ENCODE measurements at places on chromosomes 3 and 15.

DNA sequence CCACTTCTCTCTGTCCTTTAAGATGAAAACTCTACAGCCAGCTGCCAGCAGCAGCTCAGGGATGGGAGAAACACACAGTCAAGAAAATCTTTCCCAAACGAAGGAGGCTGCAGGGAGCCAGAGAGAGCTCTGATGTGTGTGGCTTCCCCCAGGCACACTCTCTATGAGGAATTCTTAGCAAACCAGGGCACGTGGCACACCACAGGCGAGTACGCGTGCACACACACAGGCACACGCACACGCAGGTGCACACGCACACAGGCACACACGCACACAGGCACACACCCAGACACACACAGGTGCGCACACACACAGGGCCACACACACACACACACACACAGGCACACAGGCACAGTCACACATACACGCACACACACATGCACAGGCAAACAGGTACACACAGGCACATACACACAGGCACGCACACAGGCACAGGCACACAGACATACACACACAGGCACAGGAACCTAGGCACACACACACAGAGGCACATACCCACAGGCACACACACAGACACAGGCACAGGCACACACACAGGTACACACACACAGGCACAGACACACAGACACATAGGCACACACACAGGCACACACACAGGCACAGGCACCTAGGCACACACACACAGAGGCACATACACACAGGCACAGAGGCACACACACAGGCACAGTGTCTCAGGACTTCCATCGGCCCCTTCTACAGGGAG is 91.5 kb upstream of the ATP2B2 start:
- no peak for DNase-seq

- DNase-seq = no peak
These were observed 45.7 kb downstream of the TGM4 start for GRCh38 chr3:44920081-44920480.

DNA sequence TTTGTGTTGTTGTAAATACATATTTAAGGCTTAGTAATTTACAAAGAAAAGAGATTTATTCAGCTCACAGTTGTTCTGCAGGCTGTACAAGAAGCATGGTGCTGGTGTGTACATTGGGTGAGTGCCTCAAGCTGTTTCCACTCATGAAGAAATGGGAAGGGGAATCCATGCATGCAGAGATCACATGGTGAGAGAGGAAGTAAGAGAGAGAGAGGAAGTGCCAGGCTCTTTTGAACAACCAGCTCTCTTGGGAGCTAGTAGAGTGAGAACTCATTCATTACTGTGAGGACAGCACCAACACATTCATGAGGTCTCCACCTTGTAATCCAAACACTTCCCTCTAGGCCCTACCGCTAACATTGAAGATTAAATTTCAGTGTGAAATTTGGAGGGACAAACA is 909.2 kb downstream of the NSUN3 start:
- DNase-seq = no peak

DNA sequence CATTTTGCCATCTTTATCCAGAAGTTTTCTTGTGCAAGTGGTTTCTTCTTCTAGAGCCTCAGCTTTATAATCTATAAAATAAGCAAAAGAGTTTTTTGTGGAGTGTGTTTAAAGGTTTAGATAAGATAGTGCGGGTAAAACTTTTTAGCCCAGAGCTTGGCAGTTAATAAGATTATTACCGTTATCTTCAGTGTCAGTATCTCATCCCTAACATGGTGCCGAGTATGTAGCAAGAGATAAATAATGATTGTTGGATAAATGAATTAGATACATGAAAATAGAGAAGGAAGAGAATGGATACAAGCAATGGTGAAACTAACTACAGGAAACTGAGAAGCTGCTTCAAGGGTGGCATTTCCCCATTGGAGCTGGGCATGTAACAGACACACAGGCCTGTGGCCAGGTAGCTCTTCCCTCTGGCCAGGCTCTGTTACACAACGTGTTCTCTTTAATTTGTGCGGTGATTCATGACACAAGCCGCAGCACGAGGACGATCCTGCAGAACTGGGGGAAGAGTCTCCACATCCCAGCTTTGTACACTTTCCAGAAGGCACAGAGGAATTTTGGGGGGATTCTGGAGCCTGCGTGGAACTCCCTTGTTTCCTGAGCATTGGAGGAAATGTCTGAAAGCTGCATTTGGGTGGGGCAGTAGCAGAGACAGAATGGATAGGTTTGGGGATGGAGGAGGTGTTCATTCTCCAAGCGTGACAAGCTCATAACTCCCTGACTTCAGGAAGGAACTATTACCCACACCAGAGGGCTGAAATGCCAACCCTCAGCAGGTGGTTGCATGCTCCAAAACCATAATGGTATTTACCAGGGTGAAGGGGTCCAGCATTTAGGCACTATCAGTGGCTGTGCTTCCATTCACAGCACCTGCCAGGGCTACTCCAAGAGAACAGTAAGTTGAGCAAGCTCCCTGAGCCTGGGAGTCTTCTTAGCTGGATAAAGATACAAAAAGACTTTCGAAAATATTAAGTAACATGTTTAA is 14.2 kb upstream of the ST6GAL1 start:
- DNase-seq = no peak

- DNase-seq = no peak
These were observed 19.2 kb downstream of the P3H2 start for GRCh38 chr3:190101320-190102011.
